ENCODE measurements at places on chromosomes 2 and 18.

- DNase-seq: no peak
These were observed 68.7 kb upstream of the HPCAL1 start for GRCh38 chr2:10234013-10234306.

- DNase-seq: no peak
These were observed 133.0 kb downstream of the WDSUB1 start for GRCh38 chr2:159153463-159153862.

GRCh38 chr2:207040696-207041095, 101.4 kb downstream of the CPO start:
- peak; percentile 31 for DNase-seq

GRCh38 chr2:10382354-10383061, 65.6 kb downstream of the ODC1 start:
- peak; percentile 52 for DNase-seq

- no peak for DNase-seq
These were observed 109.0 kb upstream of the BZW1 start for GRCh38 chr2:200702646-200703118.

DNA sequence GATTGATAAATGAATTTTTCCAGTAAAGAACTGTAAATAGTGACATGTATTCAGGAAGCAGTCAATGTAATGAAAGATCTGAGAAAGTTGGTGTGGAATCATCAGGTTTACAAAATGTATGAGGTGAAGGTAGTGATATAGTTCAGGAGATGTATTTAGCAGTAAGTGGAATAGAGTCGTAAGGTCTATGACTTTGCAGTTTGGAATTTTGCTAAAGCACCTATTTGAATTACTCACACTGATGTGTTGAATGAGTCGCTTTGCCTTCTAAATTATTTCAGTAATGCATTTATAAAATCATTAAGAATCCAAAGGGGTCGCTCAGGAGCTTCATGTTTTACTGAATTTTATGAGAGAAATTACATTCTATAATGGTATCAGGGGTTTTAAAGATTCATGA, 713.7 kb downstream of the DSC3 start:
- no peak for DNase-seq

GRCh38 chr2:231614559-231615057, 21.9 kb downstream of the TEX44 start:
- DNase-seq: peak; percentile 22

GRCh38 chr18:43825768-43826167, 548.5 kb upstream of the SYT4 start:
- no peak for DNase-seq

DNA sequence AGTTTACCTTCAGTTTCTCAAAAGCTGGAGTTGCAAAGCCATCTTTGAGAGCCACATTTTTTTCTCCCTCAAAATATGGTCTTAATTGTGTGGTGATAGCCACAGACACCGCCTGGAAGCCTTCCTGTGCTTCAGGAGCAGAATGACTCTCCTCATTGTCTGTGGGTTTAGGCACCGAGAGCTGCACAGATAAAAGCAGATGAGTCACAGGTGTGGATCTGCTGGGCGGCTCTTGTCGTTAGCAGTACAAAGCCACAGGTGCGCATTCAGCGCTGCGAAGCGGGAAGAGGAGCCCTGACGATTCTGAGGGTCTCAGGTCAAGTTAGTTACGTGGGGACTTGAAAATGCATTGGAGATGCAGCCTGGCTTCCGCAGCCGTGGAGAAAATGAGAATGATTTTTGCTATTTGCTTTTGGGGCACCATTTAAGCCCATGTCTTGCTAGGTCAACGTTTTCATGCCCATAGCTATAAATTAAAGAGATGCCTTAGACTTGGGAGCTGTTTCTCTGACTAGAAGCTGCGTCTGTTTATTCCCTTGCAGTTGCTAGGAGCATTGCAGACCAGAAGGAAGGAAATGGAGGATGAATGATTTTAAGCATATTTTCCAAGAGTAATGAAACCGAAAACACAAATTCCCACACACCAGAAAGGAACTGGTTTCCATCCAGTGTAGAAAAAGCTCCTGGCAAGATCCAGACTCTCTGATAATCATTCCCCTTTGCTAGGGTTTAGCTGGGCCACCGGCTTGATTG, 51.5 kb downstream of the KLHL29 start:
- DNase-seq: no peak

DNA sequence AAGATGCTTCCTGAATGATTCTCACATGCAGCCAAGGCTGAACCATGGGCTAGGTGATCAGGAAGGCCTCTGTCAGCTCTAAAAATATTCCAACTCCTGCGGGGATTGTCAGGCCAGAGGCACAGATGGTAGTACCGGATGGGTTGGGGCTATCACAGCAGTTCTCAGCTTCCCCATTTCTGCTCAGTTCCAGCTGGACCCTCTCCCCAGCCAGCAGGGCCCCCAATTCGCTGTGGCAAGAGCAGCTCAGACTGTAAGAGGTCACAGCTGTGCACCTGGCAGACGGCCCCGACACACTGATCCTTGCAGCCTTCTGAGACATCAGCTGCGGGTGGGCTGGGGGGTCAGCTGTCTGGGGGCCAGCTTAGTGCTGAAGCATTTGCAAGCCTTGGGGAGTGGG, 43.6 kb upstream of the TCF7L1 start:
- DNase-seq: no peak

DNA sequence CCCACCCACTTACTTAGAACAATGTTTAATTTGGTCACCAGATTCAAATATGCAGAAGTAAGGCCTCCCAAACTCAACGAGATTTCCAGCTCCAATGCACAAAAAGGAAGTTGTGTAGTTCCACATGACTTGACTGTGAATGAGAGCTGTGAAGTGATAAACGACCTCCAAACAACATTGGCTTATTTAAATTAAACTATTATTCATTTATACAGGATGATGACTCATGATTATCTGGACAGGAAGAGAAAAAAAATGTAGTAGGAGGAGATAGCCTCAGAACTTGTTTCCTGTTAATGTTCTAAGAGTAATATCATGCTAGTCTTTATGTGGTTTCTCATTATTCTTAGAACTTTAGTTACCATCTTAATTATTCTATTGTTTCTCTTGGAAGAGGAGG, 237.3 kb downstream of the C1D start:
- DNase-seq: no peak

GRCh38 chr2:69304656-69305055, 82.4 kb downstream of the GFPT1 start:
- no peak for DNase-seq

- no peak for DNase-seq
These were observed 270.9 kb upstream of the TCF4 start for GRCh38 chr18:55858661-55859515.
